IMR-90 (cell line): ENCODE measurements at places on chromosomes 5 and 9. TPM values are rescaled to one million over a fixed set of nuclear protein-coding genes. Genes with fewer than 3 reads are reported as not detected.

DNA sequence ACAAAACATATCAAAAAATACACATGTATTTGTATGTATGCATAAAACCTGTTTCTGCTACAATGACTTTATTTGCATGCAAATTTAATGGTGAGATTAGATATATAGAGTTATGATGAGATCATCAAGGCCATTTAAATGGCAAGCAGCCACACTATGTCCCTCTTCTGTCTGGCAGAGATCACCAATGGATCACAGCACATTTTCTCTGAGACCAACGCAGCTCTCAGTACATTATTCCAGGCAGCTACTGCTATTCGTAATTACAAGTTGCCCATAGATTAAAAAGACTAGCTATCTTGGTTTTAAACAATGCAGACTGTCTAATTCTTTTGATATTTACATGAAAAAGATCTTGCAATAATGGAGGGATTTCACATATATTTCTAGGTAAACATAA lies 629.5 kb downstream of the PDE4D start:
- no peak for DNase-seq

- DNase-seq = no peak
Observed at GRCh38 chr5:136457390-136458013, 92.2 kb upstream of the TRPC7 start.

GRCh38 chr9:112502175-112502946 lies 15.7 kb downstream of the KIAA1958 start:
- no peak for DNase-seq

GRCh38 chr9:87099407-87099806 lies 152.1 kb upstream of the GAS1 start:
- no peak for DNase-seq

Gene WASHC1
- 3.0 and 3.1 TPM in 2 replicates for total RNA-seq

Gene CD274
- 19.4 and 29.4 TPM in 2 replicates for total RNA-seq

DNA sequence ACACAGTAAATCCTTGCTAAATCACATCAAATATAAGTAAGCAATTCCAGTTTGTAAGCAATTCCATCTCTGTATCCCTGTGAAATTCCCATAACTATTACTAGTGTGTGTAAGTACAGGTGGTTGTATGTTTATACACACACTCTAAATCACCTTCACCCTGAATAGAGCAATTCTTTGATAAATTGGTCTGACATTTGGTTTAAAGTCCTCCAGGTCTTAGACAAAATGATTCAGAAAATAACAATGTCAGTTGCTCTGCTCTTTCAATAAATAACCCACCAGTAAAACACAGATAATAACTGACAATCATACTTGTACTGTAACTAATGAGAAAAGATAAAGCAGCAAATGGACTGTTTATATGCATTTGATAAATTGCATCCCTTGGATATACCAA lies 226.3 kb downstream of the SPOCK1 start:
- DNase-seq = no peak

Gene SPATA31E1
- total RNA-seq = not detected in 2 replicates

Gene CRAT
- 18.8 and 19.7 TPM in 2 replicates for total RNA-seq

GRCh38 chr5:2007878-2008501 lies 125.3 kb upstream of the IRX4 start:
- DNase-seq = no peak

DNA sequence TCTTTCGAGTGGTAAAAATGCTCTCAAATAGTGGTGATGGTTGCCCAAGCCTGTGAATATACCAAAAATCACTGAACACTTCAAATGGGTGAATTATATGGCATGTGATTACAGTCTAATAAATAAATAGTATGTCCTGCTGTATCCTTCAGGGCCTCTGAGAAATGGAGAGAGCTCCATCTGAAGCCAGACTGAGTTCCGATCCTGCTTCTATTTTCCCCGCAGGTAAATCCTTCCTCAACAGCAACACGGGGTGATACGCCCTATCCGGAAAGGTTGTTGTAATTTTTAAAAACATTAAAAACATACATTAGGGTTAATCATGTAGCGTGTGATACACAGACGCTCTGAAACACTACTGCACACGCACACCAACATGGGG lies 695 bp upstream of the SNAPC3 start:
- no peak for DNase-seq

Gene GAS1
- total RNA-seq = 1.8 and 3.1 TPM in 2 replicates

Gene FOXD4L5
- total RNA-seq = under 0.01 TPM in 1 of 2 replicates, not detected in the other

GRCh38 chr5:168365581-168366081 lies 74.2 kb downstream of the WWC1 start:
- peak; percentile 58 for DNase-seq

Gene BARHL1
- not detected in 2 replicates for total RNA-seq

DNA sequence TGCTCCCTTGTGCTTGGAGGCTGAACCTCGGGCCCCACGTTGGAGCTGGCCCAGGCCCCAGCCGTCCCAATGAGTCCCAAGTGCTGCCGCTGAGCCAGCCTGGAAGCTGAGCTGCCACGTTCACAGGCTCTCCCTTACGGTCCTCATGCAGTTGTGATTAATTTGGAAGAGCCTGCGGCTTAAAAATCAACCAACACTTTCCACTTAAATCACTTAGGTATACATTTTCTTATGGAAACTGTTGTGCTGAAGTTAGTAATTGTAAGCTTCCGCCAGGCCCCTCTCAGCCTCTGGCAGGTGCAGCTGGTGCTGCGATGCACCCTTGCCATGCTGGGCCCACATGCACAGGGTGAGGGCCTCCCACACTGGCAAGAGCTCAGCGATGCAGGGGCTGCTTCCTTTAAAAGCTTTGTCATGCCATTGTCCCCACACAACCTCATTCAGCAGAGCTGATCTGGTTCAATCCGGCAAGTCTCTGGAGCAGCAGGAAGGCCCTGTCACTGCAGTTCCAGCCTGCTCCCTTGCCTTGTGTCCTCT lies 61.0 kb downstream of the IPPK start:
- no peak for DNase-seq

- no peak for DNase-seq
Observed at GRCh38 chr5:115859378-115859777, 17.6 kb downstream of the AP3S1 start.

- no peak for DNase-seq
Observed at GRCh38 chr5:6649186-6649585, 15.9 kb downstream of the SRD5A1 start.

Gene GFPT2
- 20.6 and 20.8 TPM in 2 replicates for total RNA-seq

DNA sequence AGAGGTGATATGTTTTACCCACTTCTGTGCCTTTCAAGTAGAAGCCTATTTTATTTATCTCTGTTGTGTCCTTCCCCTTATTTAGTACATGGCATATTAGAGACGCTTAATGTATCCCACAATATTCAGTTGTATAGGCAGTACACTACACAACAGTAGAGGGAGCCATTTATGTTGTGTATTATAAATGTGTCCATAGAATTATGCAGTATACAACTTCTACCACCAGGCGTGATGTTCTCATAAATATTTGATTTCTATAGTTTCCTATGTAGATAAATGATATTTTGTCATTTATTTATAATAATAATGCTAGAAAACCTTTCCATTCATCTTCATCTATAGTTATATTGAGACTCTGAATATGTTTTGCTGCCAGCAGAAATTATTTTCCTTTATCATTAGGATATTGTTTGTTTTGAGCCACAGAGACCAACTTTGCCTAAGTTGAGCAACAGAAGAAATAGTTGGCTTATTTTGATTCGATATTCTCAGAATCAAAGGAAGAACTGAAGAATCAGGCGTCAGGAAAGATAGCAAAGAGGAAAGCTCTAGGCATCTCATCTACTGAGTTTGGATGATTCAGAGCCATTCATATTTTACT lies 81.7 kb downstream of the ADAMTS19 start:
- DNase-seq = peak; percentile 9

DNA sequence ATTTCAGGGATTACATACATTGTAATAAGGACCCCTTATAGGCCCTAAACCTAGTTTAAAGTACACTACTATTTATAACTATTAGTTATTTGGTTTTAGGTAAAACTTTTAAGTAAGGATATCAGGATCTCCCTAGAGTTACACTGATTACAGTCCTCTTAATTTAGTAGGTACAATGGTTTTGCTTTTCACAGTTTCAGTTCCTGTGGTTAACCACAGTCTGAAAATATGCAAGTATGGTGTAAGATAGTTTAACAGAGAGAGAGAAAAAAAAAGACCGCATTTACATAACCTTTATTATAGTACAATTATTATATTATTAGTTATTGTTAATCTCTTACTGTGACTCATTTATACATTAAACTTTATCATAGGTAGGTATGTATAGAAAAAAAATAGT lies 725.3 kb upstream of the PTPRD start:
- DNase-seq = no peak

- DNase-seq = no peak
Observed at GRCh38 chr9:73684601-73685000, 532.9 kb downstream of the ANXA1 start.

- DNase-seq = no peak
Observed at GRCh38 chr9:20200991-20201431, 412.2 kb upstream of the SLC24A2 start.

Gene C5
- 2.3 and 2.8 TPM in 2 replicates for total RNA-seq

DNA sequence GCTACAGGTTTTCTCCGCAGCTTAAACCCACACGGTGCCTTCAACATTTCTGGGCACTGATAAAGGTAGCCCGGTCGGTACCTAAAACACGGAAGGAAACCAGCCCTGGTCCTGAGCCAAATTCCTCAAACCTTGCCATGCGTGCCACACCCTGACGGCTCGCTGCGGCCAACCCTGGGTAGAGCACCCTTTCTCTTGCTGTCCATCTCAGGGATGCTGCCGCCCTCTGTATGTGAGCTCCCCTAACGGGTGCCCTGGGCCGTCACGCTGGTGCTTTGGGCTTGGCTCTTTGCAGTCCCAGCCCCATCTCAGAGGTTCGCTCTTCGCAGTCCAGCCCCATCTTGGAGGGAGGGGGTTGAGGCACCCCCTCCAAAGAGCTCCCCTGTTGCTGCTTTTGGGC lies 43.9 kb downstream of the PNPLA7 start:
- no peak for DNase-seq

Gene FOXD4L6
- total RNA-seq = not detected in 2 replicates
